Skin of body (tissue), 3 donors: ENCODE measurements at places on chromosomes 5 and 9. TPM values are rescaled to one million over a fixed set of nuclear protein-coding genes. Genes with fewer than 3 reads are reported as not detected.
A peak's percentile ranks its signal among the peaks of the same experiment; 100 is the strongest.

- no peak for DNase-seq
Observed at GRCh38 chr9:76571288-76571687, 112.3 kb downstream of the GCNT1 start.

DNA sequence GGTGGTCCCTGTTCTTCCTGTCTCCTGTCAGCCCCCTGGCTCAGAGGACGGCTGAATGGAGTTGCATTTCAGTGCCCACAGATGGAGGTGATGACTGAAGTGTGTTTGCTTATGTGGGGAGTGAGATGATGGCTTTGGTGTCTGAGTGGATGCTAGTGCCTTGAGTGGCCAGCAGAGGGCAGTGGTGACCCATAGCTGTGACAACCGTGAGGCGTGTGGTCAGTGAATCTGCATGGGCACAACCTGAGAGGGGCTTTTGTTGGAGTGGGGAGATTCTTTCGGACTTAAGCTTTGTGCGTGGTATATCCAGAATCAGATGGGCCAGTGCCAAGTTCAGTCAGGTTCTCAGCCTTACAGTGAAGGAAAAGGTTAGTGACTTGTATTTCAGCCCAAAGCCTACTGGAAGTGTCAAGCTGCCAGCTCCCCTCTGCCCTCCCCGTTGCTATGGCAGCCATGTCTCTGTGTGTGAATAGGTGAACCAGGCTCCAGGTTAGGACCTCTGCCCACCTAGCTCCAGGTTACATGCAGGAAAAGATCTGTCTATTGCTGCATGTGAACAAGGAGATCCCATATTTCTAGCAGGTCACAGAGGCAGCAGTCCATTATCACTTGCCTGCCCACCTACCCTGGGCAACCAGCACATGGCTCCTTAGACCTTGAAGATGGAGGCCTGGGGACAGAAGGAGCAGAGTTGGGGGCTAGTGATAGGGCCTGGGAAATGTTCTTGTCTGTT lies 14.7 kb upstream of the CXXC5 start:
- peak; percentile 80 for DNase-seq

DNA sequence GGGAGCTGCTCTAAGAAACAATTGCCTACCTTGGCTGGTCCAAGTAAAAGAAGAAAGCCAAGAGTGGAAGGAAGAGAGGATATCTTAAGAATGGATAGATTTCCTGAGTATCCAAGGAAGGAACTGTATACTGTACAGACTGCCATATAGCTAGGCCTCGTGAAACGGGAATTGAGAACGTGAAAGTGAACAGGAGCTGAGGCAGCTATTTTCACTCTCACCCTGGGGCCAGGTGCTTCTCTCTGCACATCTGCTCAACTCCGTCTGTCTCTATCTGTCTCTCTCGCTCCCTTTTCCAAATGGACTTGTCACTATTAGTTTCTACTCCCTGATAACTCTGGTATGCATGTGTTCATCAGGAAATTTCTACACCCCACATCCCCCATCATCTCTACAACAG lies 35.9 kb upstream of the TESK1 start:
- DNase-seq = no peak

DNA sequence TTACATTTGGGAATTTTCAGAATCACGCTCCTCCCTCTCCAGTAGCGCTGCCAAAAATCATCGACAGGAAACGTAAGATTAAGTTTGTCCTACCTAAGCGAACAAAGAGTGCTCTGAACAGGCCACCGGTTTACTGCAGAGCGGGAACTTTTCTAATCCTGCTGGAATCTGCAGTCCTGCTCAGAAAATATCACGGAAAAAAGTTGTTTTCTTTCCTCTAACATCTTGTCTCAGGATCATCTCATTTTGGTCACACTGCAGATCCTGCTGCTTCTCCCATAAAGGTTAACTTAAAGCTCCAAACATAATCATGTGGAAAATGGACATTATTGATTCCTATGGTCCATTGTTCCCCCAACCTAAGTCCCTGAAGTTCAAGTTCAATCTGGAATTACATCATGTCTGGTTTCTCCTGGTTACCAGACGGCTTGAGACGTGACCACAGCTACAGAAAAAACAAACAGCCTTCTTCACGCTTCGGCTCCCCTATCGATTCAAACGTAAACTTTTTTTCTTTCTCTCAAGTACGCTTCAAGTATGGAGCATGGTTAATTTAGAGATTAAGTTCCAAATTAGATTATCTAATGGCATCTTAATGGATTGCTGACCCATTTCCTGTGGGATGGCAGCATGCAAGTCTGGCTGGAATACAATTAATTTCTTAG lies 217.6 kb downstream of the NFIB start:
- DNase-seq = peak; percentile 81

- no peak for DNase-seq
Observed at GRCh38 chr9:99288830-99289229, 66.7 kb downstream of the SEC61B start.

DNA sequence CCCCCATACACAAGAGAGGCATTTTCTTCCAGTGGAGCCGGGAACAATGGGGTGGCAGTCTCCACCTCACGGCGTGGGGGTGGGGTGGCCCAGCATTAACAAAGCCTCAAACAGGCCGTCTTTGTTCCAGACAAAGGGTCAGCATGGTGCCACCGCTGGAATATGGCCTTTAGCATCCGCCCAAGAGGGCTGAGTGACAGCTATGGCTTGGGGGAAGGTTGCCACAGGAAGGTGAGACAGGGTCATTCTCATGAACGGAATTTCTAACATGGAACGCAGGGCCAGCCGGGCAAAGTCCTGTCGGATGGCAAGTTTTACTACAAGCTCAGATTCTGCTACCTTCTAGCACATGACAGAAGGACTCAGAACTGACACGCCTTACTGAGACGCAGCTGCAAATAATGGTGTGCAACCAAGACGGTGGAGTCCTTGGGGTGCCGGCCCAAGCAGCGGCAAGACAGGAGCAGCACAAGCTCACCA lies 64.0 kb downstream of the OTULIN start:
- DNase-seq = no peak

DNA sequence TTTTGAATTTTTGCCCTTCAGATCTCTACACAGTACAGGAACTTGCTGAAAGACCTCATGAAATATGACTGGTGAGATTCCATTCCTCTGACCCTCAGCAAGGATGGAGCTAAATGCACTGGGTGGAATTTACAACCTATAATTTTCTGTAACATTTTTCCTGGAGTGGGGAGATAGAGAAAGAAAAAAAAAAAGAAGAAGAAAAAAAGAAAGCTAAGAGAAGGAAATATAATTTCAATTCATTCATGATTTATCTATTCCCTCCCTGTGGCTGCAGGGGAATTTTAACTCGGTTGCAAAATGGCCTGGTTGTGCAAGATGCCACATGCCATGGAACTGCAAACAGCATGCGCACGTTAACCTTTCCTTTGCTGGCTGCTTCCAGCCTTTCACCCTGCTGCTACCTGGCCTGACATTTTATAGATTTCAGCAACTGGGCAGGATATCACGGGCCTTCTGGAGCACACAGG lies 155.4 kb downstream of the FSTL4 start:
- DNase-seq = no peak

GRCh38 chr5:170638454-170639220 lies 134.8 kb downstream of the KCNIP1 start:
- no peak for DNase-seq

GRCh38 chr5:17118631-17119030 lies 98.8 kb upstream of the BASP1 start:
- DNase-seq = peak; percentile 81

GRCh38 chr5:59835800-59836199 lies 57.7 kb downstream of the PDE4D start:
- no peak for DNase-seq

GRCh38 chr5:169009123-169009522 lies 291.8 kb downstream of the SLIT3 start:
- peak; percentile 64 for DNase-seq

DNA sequence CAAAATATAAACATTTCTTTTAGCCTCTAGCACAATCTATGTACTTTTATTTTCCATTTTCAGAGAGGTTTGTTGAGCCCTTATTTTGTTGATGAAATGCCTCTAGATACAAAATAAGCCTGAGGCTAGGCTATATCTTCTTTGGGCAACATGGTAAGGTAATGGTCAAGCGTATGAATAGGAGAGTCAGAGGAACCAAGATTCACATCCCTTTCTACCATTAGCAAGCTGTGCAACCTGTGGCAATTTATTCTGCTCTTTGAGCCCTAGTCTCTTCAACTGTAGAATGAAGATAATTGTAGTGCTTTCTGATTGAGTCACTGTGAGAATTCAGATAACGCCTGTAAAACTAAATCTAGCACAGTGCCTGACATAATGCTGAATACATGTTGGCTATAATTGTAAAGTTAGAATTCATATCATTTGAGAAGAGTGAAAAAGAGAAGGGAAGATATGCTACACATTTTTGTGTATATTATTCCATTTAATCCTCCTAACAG lies 412.5 kb downstream of the CCDC171 start:
- DNase-seq = no peak

- DNase-seq = peak; percentile 50
Observed at GRCh38 chr5:171445644-171446516, 26.4 kb downstream of the FGF18 start.

GRCh38 chr5:131679911-131680310 lies 44.9 kb upstream of the RAPGEF6 start:
- no peak for DNase-seq

DNA sequence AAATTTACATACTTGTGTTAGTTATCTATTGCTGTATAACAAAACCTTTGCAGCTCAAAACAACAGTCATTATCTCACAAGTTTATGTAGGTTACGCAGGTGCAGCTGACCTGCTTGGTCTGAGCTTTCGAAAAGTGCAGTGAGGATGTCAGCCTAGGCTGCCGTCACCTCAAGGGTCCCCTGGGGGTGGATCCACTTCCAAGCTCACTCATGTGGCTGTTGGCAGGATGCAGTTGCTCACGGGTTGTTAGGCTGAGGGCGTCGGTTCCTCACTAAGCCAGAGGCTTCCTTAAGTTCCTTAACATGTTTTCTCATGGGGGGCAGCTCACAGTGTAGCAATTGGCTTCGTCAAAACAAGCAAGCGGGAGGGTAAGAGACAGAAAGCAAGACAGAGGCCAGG lies 139.8 kb downstream of the DOCK8 start:
- no peak for DNase-seq

DNA sequence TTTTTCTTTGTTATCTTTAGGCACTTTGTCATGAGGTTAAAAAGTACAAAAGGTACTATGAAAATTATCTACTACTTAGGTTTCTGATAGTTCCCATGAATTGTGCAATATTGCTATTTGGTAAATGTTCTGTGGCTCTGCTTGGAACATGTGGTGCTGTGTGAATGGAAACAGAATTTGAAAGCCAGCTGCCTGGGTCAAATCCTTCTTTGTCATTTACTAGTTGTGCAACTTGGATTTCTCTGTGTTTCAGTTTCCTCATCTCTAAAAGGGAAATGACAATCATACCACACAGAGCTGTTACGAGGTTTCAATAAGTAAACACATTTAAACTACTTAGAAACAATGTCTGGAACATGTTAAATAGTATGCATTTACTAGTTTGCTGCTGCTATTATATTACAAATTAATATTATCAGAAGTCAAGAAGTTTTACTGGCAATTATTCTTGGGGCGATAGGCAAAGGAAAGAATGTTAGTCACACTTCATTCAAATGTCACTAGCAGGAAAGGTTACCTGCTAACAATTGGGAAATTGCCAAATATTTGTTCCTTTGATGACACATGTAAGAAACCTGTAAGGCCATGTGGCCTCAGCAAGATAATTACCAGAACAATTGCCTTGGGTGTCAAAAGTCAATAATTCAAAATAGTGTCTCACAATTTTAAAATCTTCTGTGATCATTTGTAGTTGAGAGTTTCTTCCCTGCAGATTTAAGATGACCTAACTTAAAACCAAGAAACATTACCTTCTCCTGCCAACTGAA lies 184.8 kb downstream of the KIAA0825 start:
- no peak for DNase-seq

- no peak for DNase-seq
Observed at GRCh38 chr5:92144824-92145223, 761.7 kb upstream of the ARRDC3 start.

GRCh38 chr5:40464511-40464910 lies 215.2 kb upstream of the PTGER4 start:
- no peak for DNase-seq

- DNase-seq = no peak
Observed at GRCh38 chr9:110752766-110753165, 84.2 kb downstream of the MUSK start.

The CCNO gene
- total RNA-seq = 0.20 TPM

The MTMR12 gene
- total RNA-seq = 27.7 TPM

The ACER2 gene
- 3.8 TPM for total RNA-seq

The FOXE1 gene
- 3.6 TPM for total RNA-seq

The TAF11L5 gene
- total RNA-seq = not detected

The SLC34A3 gene
- not detected for total RNA-seq

The NEURL1B gene
- 15.9 TPM for total RNA-seq

The SNAPC4 gene
- total RNA-seq = 5.7 TPM

The AGXT2 gene
- not detected for total RNA-seq

The TXNDC8 gene
- total RNA-seq = not detected

The PCDHA4 gene
- 0.30 TPM for total RNA-seq

The SV2C gene
- total RNA-seq = 0.10 TPM

The FBXO10 gene
- total RNA-seq = 6.3 TPM

The CETN3 gene
- total RNA-seq = 18.4 TPM

The PCDHB13 gene
- 2.9 TPM for total RNA-seq
